ENCODE measurements at places on chromosomes 11 and 22.

DNA sequence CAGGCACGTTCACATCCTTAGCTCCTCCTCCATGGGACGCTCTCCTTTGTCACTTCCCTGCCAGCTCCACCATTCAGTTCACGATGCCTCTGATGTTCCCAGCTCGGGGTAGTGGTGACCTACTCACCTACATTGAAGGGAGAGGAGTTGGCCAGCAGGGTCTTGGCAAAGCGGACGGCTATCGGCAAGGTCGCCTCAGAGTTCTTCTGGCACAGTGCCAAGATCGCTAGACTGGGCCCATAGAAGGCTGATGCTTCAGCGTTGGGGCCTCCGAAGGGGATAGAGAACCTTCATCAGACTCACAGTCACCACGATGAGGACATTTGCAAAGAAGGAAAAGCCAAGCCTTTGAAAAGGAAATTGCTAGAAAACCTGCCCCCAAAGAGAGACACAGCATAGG is 3.0 kb downstream of the CBLIF start:
- no peak for DNase-seq

DNA sequence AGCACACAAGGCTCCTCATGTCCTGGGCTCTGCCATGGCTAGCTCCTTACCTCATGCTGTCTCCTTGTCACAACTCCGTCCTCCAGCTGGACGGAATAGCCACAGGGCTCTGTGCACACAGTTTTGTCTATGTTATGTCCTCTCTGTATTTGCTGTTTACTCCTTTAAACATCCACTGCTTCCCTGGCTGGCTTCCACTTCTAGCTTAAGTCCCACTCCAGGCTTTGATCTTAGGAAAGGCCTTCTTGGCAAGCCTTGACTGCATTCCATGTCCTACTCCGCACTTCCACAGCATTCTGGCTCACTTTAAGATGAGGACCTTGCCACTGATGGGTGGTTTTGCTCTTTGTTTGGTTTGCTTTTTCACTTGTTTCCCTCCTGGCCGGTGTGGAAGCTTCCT is 22.9 kb upstream of the ROBO3 start:
- DNase-seq: no peak

DNA sequence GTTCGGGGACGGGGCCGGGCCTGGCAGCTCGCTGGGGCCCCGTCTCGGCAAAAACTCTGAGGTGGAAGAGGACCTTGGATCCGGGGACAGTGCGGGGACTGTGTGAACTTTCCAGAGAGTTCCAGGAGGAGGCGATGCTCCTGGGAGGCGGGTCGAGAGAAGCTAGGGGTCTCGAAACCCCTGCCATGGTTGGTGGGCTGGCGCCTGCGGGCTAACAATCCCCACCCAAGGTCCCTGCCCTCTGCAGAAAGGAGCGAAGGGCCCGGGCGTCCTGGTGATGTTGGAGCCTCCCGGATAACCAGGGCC is 4.7 kb upstream of the GRK2 start:
- DNase-seq: no peak

DNA sequence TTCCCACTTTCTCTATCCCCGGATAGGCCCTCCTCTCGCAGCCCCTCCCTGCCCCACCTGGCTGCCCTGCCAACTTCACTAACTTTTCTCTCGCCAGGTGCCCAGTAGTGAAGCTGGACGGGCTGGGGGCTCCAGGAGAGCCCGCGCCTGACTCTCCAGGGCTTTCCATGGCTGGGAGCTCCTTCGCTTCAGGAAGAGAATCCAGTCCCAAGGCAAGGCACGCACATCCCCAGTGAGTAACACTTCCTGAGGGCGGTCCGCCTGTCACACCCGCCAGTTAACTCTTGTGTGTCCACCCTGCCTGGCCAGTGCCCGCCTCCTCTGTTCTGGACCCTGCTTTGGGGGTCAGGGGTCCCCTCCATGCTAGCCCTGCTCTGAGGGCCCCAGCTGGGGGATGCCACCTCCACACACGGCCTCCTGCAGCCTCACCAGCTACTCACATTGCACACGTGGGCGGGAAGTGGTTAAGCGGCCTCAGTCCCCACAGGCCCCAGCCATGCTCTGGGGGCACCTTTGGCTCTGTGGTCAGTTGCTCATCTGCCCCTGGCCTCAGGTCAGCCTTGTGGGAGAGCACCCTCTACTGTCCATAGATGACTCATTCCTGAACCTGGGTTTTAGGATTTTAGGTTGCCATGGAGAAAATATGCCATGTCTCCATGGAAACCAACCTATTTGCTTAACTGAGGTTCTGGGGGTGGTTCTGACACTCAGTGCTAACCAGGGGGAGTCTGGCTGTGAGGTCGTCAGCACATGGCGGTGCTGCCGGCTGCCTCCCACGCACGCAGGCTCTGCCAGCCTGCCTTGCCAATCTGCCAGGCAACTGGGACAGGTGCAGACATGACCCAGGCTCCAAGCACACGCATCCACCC is at the start of gene RIN1:
RIN1 (minus strand) TSS at position 201 of the 869 bp plus-strand sequence; CDS start at position 169, 32 bp downstream.
- no peak for DNase-seq

DNA sequence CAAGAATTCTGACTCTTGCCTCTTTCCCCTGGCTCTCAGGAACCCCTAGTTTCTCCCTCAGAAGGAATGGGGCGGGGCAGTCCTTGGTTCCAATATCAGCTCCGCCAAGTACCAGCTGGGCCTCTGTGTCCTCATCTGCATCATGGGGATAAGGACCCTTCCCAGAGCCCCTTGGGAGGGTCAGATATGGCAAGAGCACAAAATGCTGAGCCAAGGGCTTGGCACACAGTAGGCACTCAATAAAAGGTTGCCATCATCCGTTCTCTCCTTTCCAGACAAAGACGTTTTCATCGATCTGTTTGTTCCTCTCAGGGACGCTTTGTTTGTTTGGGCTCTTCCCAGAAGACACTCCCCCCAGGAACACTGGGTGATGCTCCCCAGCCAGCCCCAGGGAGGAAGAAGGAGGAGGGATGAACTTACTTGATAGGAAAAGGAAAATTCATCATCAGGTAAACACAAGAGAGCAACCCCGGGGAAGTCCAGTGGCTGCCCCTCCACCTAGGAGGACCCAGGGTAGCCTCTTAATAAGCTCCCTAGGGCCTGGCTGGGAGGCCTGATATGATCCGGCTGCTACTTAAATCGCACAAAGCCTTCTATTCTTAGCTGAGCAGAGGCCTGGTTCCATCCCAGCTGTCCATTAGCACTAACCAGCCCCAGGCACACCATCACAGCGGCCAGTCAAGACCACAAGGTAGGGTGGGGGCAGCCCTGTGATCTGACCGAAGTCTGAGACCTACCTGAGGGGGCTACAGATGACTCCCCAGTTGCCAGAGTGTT is 19.6 kb downstream of the GDPD5 start:
- DNase-seq: no peak

GRCh38 chr22:26770624-26771023 is 113.2 kb downstream of the MIAT start:
- DNase-seq: no peak

- DNase-seq: peak; percentile 70
Observed at GRCh38 chr22:22753526-22754267, 109.3 kb downstream of the GGTLC2 start.

DNA sequence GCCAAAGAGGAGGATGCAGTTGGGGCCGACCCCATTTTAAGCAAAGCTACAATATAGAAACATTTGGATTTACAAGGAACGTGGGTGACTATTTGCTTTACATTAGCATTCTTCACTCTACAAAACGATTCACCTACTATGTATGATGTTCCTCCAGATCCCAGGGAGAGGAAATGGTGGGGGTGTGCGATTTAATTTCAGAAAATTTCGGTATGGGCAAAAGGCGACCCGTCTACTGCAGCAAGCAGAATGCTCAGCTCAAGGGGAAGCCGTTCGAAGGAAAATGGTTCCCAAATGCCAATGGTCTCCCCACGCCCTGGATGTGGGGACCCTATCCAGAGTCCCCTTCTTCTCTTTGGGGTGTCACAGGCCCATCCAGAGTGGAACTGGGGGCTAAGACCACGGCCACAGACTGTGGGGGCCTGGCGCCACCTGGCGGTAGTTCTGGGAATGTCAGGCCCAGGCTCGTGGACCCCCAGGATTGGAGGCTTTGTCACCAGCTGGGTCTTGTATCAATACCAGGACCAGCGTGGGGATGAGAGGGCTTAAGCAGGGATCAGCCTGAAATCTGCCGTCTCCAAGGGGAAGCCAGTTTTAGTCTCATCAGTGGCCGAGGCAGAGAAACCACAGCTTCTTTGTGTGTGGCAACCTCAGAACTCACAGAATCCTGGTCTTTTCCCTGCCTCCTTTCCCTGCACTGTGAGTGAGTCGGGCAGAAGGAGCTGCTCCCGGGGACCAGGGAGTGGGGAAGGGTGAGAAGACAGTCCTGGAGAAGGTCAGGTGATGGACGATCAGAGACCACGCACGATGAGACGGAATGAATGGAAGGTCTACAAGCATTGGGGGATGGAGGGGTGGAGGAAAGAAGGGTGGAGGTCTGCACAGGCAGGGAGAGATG is 8.4 kb downstream of the LRRC10B start:
- peak; percentile 30 for DNase-seq

GRCh38 chr22:23772649-23773473 is at the start of gene MMP11:
Gene MMP11, plus strand, starts transcription at chr22:23772849. Its CDS starts 22 bp downstream, at chr22:23772871.
- DNase-seq: peak; percentile 31

DNA sequence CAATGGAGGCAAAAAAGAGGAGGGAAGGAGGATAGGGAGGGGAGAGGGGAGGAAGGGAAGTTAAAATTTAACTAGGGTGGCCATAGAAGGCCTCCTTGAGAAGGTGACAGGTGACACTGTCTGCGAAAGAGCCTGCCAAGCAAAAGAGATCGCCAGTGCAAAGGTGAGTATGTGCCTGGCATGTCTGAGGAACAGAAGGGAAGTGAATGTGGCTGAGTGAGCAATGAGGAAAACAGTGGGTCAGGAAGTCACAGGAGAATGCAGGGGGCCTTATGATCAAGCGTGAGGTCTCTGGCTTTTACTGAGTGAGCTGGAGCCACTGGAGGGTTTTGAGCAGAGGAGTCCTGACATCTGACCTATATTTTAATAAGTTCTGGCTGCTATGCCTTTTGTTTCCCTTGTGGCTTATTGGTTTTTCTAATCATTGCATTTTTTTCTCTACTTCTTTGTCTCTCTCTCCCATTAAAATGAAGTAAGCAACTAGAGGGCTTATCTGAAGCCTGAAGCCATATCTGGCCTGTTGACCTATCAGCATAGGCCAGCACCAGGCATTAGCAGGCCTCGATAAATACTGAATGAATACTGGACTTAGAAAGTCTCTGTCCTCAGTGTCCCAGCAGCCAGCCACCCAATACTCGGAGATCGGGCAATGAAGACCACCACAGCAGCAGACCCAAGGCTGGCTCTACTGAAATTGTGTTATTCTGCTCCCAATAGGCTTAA is 5.6 kb downstream of the AP1B1 start:
- DNase-seq: no peak

GRCh38 chr22:24066865-24067264 is 55.8 kb downstream of the CABIN1 start:
- DNase-seq: no peak

DNA sequence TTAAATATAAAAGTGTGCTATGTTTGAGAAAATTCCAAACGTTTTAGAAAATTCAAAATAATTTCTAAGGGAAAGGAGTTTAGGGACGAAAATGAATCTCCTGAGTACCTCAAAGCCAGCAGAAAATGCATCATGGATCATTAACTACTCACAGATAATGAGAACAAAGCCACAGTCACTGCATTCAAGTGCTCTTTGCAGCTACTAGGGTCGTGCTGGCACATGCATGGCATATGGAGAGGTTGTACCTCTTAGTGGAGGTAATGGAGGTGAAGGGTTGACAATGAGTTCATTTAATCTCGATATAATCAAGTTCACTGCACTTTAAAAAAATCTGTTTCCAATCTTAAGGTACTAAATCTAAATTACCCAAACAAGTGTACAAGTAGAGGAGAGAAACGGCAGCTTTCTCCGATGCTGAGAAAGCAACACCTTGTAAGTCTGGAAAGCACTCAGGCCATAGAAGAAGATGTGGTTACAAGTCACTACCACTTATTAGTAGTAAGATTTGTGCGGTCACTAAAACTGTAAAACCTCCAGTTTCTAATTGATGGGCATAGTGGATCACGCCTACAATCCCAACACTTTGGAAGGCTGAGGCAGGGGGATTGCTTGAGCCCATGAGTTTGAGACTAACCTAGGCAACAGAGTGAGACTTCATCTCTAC is 261.1 kb upstream of the ANO3 start:
- no peak for DNase-seq

GRCh38 chr11:110903830-110904229 is 191.6 kb upstream of the ARHGAP20 start:
- DNase-seq: no peak

GRCh38 chr11:77506857-77507256 is 33.0 kb upstream of the PAK1 start:
- DNase-seq: no peak

- no peak for DNase-seq
Observed at GRCh38 chr11:121372028-121372427, 79.5 kb downstream of the SC5D start.

DNA sequence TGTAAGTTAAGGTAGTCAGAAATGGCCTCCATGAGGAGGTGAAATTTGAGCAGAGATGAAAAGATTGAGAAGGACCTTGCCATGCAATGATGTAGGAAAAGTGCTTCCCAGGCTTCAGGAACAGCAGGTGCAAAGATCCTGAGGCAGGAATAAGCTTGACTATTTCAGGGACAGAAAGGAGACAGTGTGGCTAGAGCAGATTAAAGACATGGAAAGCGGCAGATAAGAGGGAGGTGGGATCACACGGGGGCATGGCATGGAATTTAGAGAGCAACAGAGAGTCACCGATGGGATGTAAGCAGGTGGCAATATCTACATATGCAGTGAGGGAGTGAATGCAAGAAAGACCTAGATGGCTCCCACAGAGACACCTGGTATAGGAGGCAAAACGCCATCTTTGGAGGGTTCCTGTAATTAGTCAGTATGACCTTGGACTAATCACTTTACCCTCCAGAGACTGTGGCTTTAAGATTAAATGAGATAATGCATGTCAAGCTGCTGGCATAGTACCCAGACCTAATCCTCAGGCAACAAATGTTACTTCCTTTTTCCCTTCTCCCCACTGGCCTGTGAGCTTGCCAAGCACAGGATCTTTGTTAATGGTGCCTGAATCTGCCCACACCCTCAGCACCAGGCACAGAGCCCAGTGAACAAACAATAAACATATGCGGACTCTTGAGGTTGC is 24.6 kb upstream of the ACER3 start:
- no peak for DNase-seq

DNA sequence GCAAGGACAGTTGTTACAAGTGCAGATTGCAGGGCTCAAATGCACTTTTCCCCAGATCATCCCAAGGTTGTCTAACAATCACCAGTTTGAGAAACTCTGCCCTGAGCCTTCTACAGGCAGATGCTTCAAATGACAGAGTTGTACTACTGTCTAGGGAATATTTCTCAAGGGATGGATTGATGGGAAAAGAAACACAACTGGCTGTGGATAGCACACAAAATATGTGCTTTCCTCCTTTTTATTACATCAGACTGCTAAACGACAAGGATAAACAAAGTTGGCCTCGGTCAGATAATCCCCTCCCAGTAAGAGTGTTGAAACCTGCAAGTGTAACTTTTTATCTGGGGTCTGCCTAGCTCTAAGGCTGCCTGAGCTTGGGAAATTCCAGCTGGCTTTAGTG is 46.6 kb upstream of the SORL1-AS1 start:
- DNase-seq: no peak

- DNase-seq: no peak
Observed at GRCh38 chr11:5369789-5370188, 13.8 kb upstream of the OR51M1 start.

- DNase-seq: no peak
Observed at GRCh38 chr11:6251120-6251733, 8.4 kb upstream of the CCKBR start.

GRCh38 chr11:106468086-106468485 is 390.6 kb downstream of the AASDHPPT start:
- DNase-seq: no peak

Data from activated T-helper 1 cell treated with anti-CD3 and anti-CD28 coated beads, Interleukin-2, amount 50 U/mL, for 16 hours (primary cell).